ENCODE measurements at places on chromosomes 6 and 20.

DNA sequence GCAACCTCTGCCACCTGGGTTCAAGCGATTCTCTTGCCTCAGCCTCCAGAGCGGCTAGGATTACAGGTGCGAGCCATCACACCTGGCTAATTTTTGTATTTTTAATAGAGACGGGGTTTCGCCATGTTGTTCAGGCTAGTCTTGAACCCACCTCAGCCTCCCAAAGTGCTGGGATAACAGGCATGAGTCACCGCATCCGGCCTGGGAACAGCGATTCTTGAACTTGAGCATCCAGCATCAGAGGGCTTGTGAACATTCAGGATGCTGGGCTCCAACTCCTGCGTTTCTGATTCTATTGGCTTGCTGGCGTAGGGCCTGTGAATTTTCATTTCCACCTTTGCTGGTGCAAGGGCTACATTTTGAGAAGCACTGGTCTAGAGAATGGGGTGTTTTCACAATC lies 24.5 kb upstream of the PIM1 start:
- DNase-seq = no peak

GRCh38 chr6:115524821-115525220 lies 535.9 kb downstream of the FRK start:
- DNase-seq = no peak

- no peak for DNase-seq
These were observed 21.6 kb downstream of the ZNFX1 start for GRCh38 chr20:49256261-49256660.

DNA sequence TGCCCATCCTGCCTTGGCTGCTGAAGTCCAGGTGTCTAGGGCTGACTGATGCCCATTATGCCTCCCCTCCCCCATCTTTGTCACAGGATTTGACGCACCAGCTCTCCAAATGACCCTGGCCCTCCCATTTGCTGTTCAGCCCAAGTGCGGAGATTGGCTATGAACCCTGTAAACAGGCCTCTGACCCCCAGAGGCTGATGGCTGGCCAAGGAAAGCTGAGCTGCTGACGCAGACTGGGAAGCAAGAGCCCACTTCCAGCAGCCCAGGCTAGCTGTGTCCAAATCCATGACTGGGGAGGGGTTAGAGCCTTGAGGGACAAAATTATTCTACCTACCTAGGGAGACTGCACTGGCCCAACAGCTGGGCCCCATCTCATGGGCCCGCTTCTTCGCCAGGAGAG lies 797 bp upstream of the GNRH2 start:
- no peak for DNase-seq

GRCh38 chr6:72715119-72715518 lies 93.3 kb downstream of the KCNQ5 start:
- DNase-seq = no peak

DNA sequence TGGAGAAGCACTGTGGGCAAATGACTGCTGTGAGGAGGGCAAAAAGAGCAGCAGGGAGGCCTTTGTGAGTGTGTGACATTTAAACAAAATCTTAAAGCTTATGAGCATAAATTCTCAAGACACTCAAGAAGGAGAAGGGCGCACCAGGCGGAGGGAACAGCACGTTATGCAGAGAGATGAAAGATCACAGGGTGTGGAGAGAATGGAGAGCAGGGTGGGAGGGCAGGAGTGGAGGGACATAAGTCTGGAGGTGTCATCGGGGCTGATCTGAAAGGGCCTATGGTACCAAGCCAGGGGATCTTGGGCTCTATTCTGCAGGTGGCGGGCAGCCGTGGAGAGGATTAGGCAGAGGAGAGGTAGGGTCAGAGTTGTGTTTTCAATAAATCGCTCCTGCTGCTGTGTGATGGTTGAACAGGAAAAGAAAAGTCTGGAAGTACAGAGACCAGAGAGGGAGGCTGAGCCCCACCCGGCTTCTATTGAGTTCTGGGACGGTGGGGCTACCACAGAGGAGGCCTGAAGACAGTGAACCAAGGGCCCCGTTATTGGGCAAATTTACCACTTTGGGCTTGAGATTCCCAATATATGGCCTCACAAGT lies 24.3 kb upstream of the DLGAP4 start:
- DNase-seq = no peak

DNA sequence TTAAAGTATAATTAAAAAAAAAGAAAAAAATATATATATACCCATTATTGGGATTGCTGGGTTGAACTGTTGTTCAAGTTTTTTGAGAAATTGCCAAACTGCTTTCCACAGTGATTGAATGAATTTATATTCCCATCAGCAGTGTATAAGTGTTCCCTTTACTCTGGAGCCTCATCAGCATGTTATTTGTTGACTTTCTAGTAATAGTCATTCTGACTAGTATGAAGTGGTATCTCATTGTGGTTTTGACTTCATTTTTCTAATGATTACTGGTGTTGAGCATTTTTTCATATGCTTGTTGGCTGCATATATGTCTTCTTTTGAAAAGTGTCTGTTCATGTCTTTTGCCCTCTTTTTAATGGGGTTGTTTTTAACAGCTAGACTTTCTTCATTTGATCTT lies 1260.8 kb upstream of the GJE1 start:
- no peak for DNase-seq

- no peak for DNase-seq
These were observed 41.9 kb upstream of the FERMT1 start for GRCh38 chr20:6164421-6165341.

DNA sequence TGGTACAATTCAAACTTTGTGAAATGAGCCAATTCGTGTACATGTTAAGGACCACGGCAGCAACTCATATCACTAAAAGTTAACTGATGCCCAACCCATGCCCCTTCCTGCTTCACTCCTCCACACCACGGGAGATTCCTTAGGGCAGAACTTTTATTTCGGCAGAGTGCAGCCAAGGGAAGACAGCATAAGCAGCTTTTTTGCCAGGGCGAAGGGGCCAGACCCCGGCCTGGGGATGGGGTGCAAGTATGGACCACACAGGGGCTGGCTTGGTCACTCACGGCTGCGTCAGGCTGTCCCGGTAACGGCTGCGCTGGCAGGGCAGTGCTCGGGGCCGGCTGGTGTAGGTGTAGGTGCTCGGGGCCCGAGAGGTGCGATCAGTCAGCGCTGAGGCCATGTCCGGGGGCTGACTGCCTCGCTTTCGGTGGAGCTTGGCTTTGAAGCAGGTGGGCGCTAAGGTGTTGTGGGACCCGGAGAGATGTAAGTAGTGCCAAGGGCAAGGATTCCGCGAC lies 792 bp downstream of the RSPH3 start:
- no peak for DNase-seq

- DNase-seq = no peak
These were observed 51.9 kb upstream of the GNRH2 start for GRCh38 chr20:2991532-2991931.

DNA sequence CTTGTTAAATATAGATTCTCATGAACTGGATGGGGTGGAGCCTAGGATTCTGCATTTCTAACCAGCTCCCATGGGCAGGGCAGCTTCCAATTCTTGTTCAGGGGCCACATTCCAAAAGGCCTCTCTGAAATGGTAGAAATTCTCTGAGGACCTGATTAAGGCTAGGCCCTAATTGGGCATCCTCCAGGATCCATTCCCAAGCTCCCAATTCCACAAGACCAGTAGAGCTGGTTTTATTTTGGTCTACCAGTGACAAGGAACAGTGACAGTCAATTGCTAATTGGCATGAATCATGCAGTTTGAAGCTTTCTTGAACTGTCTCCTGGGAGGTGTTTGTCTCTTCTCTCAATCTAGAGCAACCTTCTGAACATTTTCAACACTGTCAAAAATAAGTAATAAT lies 3.0 kb downstream of the THBD start:
- DNase-seq = no peak

GRCh38 chr6:155221086-155221485 lies 42.7 kb upstream of the CLDN20 start:
- no peak for DNase-seq

GRCh38 chr20:3580412-3580811 lies 82.8 kb downstream of the GFRA4 start:
- no peak for DNase-seq

DNA sequence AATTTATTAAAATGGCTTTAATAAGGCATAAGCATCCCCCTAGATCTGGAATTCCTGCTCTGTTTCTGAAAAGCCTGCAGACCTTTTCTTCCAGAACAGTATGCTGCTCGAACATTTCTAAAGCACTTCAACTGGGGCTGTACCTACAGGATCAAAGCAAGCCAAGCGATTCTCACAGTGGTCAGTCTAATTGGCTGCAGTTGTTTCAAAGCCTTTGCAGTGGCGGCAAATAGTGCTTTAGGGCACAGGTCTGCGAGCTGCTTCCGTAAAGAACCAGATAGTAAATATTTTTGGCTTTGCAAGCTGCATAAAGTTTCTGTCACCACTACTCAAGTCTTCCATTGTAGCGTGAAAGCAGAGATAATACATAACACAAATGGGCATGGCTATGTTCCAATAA lies 88.9 kb upstream of the FBXL4 start:
- DNase-seq = no peak

DNA sequence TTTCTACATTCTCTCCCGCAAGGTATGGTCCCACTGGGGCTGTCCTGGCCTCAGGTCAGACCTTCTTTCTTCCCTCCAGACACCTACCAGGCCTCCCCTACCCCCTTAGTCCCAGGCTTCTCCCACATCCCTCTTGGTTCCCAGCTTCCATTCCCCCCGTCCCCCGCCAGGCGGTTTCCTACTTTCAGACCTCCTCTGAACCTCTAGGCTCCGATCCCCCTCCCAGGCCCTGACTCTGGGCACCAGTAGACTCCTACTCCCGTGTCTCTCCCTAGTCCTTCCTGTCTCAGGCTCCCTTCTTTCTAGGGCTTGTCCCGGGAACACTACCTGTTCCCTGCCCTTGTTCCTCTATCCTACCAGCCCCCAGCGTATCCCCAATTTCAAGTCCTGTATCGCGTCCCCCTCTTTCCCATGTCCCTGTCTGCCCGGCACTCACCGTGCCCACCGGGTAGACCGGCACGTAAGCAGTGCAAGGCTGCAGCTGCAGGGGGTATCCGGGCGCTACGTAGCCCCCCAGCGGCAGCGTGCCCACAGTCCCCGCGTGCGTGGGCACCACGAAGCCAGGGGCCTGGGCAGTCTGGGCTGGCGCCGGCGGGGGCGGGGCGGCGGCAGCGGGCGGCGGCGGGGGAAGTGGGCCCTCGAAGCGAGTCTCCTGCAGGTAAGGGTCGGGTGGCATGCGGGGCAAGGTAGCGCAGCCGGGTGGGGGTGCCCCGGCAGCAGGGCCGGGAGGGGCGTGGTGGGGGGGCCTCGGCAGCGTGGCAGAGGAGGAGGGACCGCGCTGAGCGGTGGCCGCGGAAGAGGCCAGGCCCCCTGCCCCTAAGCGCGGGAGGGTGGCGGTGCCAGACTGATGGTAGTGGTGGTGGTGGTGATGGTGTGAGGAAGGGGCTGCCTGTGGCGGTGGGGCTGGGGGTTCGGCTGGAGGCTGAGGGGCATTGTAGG lies 1.5 kb downstream of the PRRT1 start:
- no peak for DNase-seq

- no peak for DNase-seq
These were observed 9.3 kb downstream of the SLC9A8 start for GRCh38 chr20:49821870-49822331.

- no peak for DNase-seq
These were observed 658.8 kb upstream of the CHD6 start for GRCh38 chr20:42276718-42277602.

DNA sequence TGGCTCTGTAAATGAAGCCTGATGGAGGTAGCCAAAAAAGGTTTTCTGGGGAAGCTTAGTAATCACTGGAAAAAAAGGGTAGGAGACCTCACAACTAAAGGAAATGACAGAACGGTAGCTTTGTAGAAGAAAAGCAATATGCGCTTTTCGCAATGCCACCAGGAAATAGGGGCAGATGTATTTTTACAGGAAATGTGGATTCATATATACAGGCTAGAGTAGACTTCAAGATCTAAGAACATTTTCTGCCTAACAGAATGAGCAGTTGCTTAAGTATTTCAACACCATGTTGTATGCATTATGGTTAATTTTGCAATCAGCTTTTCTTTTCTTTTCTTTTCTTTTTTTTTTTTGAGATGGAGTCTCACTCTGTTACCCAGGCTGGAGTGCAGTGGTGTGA lies 219.6 kb downstream of the CD83 start:
- DNase-seq = no peak

DNA sequence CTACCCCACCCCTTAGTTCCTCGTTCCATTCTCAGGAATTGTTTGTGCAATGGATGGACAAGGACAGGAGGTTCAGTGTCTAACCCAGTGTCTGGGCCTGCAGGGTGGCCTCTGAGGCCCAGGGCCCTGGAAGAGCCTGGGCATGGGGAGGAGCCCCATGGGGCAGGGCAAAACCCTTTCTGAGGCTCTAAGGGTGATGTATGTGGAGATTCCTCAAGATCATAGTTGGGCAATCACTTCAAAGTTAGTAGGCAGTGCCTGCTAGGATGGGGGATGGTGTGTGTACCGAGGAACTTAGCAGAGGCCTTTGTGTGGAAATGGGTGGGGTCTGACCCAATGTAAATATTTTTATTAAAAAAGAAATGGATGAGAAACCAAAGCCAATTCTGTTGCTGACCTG lies 6.7 kb upstream of the C2 start:
- DNase-seq = no peak

GRCh38 chr6:26432627-26433201 lies 7.6 kb upstream of the BTN3A3 start:
- no peak for DNase-seq

- DNase-seq = no peak
These were observed 438.4 kb upstream of the SPTLC3 start for GRCh38 chr20:12570371-12570770.

GRCh38 chr6:45272626-45273025 lies 55.5 kb upstream of the RUNX2 start:
- DNase-seq = no peak

DNA sequence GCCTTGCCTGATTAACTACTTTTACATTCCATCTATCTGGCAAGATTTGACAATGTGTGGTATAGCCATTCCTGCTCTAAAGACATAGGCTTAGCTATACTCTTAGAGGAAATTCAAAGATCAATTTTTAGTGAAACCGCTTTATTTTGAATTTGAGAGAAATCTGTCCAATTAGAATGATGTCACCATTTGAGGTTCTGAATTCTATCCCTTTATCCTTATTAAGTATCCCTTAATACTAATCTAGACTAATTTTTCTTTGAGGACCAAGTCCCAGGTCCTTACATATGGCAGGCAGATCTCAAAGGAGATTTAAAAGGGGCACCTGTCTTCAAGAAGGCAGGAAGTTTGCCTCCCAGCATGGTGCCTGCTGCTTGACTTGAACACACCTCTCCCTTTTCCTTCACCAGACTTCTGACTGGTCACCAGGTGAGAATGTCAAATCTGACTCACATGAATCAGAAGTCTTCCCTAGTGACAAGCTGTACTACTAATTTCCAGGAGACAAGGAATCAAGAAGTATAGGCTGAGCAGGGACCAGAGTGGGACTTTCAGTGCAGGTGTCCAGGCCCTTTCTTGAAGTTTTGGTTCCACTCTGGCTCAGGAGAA lies 15.0 kb upstream of the MRAP2 start:
- no peak for DNase-seq

DNA sequence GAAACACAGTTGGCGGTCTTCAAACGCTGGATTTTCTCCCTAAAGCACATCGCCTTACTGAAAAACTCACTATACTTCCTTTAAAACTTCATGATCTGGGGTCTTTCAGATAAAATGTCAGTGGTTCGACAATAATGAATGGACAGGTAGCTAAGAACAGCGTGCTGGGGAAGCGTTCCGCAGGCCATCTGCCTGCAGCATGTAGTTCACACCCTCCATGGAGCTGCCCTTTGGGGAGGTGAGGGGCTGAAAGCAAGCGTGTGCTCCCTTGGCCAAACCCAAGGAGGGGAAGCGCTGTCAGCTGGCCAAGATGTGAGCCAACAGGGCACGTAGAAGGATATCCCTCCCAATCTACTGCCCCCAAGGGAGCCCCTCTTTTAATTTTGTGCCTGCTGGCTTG lies 20.8 kb downstream of the MYLK4 start:
- DNase-seq = no peak

Data from activated CD4-positive, alpha-beta T cell treated with anti-CD3 and anti-CD28 coated beads, Interleukin-2, amount 50 U/mL, for 1 hour (primary cell).